ENCODE measurements at places on chromosomes 6 and 20.
A peak's percentile ranks its signal among the peaks of the same experiment; 100 is the strongest.

- no peak for DNase-seq
Measured at GRCh38 chr6:82875573-82876185, 190.0 kb downstream of the UBE3D start.

GRCh38 chr20:13458860-13459451, 179.8 kb downstream of the TASP1 start:
- peak; percentile 66 for DNase-seq

- no peak for DNase-seq
Measured at GRCh38 chr20:17936286-17936760, 32.3 kb downstream of the SNX5 start.

DNA sequence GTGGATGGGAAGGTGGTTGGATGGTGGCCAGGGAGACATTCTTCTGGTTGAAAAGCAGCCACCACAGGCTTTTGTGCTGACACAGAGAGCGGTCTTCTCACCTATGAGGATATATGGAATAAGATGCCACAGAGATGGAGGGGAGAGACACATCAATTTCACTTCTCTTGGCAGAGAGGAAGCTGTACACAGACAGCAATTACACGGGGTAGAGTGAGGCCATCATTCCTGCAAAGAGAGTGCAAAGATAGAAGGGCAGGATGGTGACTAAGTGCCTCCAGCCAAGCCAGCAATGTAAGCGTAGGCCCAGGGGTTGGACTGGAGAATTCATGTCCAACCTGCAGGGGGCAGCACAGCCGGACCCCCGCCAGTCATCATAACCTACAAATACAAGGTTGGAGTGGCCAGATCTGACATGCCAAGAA, 56.4 kb downstream of the NRN1 start:
- peak; percentile 36 for DNase-seq

GRCh38 chr6:145151624-145152023, 583.7 kb downstream of the EPM2A start:
- no peak for DNase-seq

DNA sequence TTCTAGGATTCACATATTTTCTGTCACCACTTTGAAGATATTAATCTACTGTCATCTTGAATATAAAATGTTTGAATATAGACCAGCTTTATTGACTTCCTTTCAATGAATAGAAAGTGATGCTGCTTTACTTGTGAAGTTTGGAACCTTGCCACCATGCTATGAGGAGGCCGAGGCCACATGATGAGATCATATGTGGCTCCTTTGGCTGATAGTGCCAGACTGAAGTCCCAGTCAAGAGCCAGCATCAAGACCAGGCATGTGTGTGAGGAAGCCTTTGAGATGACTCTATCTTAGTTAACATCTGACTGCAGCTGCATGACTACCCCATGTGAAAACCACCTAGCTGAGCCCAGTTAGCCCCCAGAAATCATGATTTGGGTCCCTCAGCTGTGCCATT, 169.5 kb downstream of the OTOR start:
- DNase-seq = no peak

DNA sequence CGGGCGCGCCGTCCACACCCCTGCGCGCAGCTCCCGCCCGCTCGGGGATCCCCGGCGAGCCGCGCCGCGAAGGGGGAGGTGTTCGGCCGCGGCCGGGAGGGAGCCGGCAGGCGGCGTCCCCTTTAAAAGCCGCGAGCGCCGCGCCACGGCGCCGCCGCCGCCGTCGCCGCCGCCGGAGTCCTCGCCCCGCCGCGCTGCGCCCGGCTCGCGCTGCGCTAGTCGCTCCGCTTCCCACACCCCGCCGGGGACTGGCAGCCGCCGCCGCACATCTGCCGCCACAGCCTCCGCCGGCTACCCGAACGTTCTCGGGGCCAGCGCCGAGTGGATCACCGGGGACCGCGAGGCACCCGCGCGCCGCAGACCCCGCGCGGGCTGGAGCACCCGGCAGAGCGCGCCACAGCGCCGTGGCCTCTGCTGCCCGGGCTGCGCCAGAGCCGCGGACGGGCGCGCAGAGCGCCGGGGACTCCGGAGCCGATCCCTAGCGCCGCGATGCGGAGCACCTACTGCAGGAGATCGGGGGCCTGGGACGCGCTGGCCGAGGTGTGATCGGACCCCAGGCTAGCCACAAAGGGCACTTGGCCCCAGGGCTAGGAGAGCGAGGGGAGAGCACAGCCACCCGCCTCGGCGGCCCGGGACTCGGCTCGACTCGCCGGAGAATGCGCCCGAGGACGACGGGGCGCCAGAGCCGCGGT, at the start of gene BMP2:
BMP2 (plus strand) TSS at position 151 of the 692 bp plus-strand sequence. CDS start 2,441 bp downstream, outside the sequence.
- DNase-seq = peak; percentile 59

DNA sequence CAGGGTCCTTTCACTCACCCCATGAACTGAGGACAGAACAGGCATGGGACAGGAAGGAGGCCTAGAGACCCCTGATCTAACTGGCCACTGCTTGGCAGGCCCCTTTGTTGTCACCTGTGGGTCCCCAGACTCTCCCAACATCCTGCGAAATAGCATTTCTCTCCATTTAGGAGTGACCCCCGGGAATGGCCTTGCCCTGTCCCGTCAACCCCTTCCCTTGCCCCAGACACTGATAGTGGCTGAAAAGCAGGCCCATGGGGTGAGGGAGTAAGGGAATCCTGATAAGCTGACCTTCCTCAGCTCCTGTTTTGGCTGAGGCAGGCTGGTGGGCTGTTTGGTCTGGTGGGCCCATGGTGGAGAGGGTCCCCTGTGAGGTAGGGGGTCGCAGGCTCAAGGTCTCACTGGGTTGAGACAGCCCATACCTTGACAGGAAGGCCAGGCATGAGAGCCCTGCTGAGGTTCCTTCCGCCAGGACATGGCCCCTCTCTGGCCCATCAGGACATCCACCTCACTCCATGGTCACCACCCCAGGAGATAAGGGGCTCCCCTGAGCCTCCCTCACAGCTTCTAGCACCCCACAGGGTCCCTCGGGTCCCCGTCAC, 139.3 kb downstream of the MRPL14 start:
- DNase-seq = no peak

- no peak for DNase-seq
Measured at GRCh38 chr20:10719740-10720385, 46.1 kb upstream of the JAG1 start.

GRCh38 chr20:39752262-39752876, 790.2 kb downstream of the DHX35 start:
- no peak for DNase-seq

- peak; percentile 28 for DNase-seq
Measured at GRCh38 chr6:157982563-157983405, 1.1 kb downstream of the SYNJ2 start.

DNA sequence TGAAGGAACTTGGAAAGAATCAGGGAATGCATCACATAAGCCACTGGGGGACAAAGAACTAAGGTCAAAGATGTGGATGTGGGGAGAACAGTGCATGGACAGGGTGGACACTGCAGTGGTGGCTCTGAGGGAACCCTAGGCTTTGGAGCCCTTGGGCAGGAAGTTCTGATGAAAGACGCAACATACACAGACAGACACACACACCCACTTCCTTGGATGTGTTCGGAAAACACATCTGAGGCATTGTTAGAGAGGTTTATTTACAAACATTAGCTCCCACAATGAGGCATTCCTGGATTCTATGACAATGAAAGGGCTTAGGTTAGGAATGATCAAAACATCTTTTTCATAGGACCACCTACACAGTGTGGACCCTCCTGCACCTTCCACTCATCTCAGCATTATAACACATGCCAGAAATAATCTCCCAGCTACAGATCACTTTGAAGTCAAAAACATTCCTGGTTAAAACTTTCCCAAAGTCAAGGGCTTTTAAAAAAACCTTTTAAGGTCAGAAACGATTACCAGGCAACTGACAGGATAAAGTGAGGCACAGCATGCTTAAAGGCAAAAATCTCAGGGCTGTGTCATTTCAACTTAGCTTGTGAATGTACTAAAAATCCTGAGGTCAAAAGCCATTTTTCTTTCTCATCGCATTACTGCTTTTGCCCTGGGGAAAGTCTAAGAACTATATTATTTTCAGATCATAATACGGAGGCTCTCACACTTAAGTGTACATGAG, 6.4 kb upstream of the METTL24 start:
- no peak for DNase-seq

DNA sequence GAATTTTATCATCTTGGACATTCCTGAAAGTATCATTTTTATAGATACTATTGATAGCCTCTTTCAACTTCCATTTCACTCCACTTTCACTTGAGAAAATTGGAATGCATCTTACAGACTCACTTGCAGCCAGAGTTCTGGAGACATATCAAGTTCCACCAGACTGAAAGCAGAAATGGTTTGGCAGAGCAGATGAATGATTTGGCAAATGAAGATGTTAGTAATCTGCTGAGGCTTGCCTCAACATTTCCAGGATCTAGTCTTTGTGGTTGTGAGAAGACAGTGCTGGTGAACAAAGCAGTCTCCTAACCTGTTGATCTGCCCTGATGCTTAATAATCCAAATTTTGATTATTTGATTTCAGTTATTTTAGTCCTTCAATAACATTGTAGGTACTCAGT, 202.6 kb downstream of the TRDN start:
- no peak for DNase-seq

- DNase-seq = peak; percentile 47
Measured at GRCh38 chr20:18058661-18059467, 1.1 kb upstream of the OVOL2 start.

Data from NCI-H82 (cell line).